ENCODE measurements at places on chromosomes 1 and 21.

- no peak for DNase-seq
Measured at GRCh38 chr21:26679284-26679683, 106.2 kb upstream of the CYYR1 start.

- no peak for DNase-seq
Measured at GRCh38 chr21:17915976-17916375, 96.8 kb upstream of the C21orf91 start.

- DNase-seq, result no peak
Measured at GRCh38 chr1:31936278-31936980, 1.7 kb downstream of the PTP4A2 start.

DNA sequence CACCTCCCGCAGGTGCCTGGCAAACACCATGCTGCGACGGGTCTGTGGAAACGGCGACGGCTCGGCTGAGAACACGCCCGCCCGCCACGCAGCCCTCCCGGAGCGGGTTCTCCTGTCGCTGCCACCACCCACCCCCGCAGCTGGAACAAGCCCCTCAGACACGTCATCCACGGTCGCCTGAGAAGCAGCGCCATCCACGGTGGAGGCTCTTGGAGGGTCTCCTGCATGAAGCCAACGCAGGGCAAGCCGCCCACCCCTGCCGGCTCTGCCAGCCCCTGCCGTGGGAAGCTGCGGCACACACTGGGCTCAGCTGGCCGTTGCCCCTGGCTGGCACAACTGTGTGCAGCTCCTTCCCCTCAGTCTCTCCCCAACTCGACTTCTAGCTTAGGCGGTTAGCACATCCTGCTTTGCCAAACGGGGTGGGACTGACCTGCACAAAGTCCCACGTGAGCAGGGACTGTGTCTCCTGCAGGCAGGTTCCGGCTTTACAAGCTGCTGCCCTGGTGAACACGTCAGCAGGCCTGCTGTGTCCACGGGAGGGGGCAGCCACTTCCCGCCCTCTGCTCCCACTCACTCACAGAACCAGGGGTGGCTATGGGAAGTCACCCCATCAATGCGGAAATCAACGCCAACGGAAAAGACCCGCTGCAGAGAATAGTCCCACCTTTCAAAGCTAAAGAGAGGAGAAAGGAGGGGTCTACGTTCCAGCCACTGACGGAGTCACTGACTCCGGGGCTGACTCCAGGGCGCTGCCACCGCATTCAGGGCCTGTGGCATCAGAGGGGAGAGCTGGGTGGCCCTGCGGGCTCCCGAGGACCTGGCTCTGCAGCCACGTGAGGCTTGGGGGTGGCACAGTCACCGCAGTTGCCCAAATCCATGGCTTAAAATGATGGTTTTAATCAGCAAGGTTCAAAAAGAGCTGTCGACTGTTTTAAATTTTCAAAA, 10.3 kb downstream of the POFUT2 start:
- no peak for DNase-seq

DNA sequence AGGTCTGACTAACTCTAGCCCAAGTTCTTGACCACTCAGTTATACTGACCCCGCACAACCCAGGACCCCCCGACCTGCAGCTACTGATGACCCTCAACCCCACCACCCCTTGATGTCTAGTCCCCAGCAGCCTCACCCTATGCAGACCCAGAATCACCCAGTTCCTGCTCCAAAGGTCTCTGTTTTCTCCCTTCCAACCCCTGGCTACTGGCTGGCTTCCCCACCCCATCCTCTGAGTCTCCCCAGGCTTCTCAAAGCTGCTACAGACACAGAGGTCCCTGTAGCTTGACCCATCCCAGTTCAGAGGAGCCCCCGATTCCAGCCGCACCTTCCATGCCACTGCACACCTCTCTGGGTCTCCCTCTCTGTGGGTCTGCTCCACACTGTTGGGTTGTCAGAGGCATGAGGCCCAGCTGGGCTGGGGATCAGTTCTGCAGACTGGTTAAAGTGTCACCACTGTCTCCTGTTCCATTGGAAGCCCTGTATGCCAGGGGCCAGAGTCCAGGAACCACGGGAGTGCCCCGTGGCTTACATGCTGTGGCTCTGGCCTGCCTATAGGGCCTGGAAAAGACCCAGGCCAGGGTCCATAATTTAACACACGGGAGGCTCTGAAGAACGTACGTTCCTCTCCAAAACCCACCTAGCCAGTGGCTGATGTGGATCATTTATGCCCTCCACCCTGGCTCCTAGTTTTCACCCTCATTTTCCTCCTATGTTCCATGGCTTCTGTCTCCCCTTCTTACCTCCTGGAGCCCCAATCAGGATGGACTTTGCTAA, 497 bp downstream of the PKLR start:
- no peak for DNase-seq

- DNase-seq, result no peak
Measured at GRCh38 chr1:215731699-215732098, 164.6 kb downstream of the KCTD3 start.

- no peak for DNase-seq
Measured at GRCh38 chr21:45889961-45890360, 91.6 kb upstream of the COL6A1 start.

DNA sequence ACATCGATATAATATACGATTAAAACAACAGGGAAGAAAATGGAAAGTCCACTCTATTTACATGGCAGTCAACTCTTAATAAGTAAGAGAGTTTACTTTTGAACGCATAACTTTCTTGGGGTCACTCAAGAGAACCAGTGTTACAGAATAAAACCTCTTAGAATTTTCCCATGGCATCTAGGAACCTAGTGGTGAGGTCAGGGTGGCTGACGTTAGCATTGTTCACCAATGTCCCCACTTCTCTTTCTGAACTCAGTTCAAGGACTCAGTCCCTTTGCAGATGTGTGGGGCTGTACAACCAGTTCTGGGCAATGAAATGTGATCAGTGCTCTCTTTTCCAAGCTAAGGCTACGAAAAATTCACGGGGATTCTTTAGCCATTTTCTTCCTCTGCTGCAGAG, 2.6 kb upstream of the RNF2 start:
- DNase-seq, result no peak

- no peak for DNase-seq
Measured at GRCh38 chr1:193412748-193413147, 226.3 kb upstream of the B3GALT2 start.

- DNase-seq, result no peak
Measured at GRCh38 chr1:53070621-53071020, 8.6 kb downstream of the PODN start.

GRCh38 chr21:33247599-33247998, 17.9 kb downstream of the IFNAR2 start:
- DNase-seq, result no peak

DNA sequence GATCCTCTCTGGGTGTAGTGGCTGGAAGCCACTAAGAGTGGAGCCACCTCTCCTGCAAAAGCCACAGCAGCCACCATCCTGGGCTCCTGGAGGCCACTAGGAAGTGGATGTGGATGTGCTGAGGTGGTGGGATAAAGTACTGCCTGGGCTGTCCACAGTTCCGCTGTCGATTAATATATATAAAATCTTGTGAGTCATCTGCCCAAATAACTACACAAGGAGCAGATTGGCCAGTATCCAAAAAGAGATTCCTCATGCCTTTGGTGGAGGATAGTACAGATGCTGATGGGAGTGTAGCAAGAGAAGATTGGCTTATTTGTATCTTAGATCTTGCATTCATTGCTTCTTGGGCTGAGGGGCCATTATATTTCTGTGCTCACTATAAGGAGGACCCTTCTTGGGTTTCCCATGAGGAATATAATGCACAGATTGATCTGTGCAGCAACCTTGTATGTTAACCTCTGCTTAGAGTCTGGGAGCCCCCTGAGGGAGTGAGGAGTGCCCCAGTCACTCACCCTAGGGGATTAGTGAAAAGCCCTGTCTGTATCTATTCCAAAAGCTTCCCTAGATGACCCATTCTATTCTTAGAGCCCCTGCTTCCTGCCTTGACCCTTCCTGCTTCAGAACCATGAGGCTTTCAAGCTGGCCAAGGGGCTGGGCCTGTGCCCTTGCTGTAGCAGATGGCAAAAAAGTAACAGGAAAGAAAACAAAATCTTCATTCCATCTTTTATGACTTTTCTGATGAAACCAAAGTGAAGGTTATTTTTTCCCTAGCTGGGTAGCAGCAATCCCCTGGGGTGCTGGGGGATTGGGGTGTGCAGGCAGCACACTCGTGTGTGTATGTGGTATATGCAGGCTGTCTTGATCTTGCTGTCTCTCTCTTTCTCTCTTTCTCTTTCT, 31.7 kb downstream of the RCSD1 start:
- DNase-seq, result no peak

DNA sequence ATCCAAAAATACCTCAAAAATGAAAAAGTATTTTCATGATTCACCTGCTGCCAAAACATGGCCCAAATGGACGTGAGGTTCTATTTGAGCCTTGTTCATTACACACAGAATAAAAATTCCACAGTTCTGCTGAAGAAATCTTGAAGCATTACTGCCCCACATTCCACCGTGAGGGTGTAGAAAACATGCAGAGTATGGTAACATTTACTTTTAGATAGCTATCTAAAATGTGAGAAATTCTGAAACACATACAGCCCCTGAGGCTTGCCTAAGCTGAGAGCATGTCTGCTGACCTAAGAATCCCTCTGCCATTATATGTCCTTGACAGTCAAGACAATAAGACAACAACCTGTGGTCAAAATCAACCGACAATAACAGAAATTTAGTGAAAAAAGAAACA, 186.5 kb downstream of the DSCAM start:
- no peak for DNase-seq

DNA sequence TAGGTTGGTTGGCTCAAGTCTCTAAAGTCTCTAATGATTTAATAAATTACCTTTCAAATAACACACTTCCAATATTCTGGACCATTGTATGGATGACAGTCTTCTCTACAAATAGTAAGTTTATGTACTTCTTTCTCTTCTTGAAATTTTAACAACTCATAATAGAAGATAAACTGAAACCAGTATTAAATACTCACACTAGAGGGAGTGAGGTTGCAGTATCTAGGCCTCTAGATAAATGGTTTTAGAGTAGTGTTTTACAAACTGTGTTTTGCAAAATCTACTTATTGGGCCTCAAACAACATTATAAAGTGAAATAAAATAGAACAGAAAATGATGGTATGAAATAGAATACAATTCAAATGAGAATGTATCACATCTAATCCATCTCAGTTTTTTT, 479.9 kb upstream of the BRINP3 start:
- DNase-seq, result no peak

DNA sequence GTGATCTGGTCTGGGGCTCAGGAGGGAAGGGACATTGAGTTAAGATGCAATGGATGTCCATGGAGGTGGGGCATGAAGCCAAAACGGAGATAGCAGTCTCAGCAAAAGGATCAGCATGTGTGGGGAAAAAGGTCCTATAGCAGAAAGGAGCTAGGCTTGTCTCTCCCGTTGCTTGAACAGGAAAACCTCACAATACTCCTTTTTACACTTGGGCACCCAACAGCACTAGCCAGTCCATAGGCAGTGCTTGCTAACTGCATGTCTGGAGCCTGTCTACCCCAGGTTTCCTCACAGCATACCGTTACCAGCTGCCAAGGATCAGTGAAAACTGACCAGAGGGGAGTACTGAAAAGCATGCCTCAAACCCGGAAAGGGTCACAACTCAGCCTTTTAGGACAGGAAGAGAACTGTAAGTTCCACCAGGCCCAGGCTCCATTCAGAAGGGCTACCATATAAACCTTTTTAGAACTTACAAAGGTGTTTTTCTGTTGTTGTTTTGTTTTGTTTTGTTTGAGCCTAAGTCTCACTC, 78.6 kb downstream of the JAK1 start:
- no peak for DNase-seq

GRCh38 chr21:32437729-32438128, 25.2 kb downstream of the EVA1C start:
- no peak for DNase-seq

DNA sequence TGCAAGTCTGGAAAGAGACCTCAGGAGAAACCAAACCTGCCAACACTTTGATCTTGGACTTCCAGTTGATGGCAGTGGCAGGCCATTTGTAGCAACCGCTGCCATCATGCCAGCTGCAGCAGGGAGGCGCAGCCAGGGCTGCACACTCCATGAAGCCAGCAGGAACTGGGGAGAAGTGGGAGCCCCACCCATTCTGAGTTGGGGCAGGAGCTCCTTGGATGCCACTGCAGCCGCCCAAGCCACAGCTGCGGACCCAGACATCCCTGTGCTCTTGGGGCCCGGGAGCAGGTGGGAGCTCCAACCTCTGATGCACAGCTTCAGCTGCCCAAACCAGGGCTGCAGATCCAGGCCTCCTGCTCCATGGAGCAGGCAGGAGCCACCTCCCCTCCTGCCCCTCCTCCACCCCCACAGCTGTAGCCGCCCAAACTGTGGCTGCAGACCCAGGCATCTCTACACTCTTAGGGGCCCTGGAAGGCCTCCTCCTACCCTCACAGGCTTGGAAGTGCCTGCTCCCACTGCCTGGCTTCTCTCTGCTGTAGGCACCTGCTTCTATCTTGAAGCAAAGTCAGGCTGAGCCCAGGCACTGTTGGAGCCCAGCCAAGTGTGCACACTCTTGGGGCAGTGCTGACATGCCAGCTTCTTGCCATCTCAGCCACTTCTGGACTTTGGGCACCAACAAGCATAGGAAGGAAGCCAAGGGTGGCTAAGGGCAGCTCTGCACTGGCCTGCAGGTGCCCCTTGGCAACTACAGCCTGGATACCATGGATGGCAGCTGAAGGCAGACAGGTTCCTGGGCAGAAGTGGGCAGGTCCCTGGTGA, 20.0 kb upstream of the DISP1 start:
- DNase-seq, result no peak

DNA sequence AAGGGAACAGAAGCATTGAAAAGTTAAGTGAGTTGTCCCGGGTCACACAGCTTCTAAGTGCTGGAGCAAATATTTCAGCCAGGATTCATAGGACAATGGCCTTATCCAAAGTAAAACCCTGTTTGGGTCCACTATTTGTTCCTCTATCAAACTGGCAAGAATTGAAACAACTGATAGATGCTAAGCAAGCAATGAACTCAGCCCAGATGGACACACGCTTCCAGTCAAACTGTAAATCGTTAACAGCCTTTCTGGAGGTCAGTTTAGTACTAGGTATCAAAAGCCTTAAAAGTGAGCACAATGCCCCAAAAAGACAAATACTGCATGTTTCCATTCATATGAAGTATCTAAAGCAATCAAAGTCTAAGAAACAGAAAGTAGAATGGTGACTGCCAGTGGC, 779 bp upstream of the SVBP start:
- DNase-seq, result no peak
